ENCODE measurements at places on chromosomes 11 and 22.
A peak's percentile ranks its signal among the peaks of the same experiment; 100 is the strongest.

DNA sequence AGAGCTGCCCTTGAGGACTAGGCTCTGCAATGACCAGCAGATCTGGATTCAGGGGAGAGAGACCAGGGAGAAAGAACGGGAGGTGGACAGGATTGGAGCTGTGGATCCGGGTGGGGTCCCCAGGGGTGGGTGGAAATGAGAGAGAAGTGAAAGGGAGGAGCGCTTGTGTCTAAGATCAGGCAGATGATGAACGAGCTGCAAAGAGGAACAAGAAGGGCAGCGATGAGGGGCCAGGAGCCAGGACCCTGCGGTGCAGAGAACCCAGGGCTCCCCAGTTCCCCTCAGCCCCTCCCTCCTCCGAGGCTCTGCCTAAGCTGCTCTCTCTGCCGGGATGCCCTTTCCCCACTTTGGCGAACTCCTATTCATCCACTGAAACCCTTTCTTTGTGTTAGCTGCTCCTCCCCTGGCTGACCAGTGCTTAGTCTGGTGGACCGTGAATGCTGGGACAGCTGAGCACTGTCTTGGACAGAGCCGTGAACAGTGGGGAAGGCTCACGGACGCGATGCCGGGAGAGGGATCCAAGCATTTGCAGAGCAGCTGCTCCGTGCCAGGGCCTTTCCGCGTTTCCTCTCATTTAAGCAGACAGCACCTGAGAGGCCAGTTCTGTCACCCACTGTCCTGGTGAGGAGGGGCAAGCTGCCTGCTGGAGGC is 35.9 kb downstream of the SHISAL1 start:
- DNase-seq = no peak

GRCh38 chr11:68996376-68997123 is 15.8 kb upstream of the MRGPRD start:
- no peak for DNase-seq

- DNase-seq = no peak
Measured at GRCh38 chr22:29093501-29094300, 20.9 kb downstream of the KREMEN1 start.

GRCh38 chr11:75845324-75845723 is 30.3 kb downstream of the UVRAG start:
- no peak for DNase-seq

DNA sequence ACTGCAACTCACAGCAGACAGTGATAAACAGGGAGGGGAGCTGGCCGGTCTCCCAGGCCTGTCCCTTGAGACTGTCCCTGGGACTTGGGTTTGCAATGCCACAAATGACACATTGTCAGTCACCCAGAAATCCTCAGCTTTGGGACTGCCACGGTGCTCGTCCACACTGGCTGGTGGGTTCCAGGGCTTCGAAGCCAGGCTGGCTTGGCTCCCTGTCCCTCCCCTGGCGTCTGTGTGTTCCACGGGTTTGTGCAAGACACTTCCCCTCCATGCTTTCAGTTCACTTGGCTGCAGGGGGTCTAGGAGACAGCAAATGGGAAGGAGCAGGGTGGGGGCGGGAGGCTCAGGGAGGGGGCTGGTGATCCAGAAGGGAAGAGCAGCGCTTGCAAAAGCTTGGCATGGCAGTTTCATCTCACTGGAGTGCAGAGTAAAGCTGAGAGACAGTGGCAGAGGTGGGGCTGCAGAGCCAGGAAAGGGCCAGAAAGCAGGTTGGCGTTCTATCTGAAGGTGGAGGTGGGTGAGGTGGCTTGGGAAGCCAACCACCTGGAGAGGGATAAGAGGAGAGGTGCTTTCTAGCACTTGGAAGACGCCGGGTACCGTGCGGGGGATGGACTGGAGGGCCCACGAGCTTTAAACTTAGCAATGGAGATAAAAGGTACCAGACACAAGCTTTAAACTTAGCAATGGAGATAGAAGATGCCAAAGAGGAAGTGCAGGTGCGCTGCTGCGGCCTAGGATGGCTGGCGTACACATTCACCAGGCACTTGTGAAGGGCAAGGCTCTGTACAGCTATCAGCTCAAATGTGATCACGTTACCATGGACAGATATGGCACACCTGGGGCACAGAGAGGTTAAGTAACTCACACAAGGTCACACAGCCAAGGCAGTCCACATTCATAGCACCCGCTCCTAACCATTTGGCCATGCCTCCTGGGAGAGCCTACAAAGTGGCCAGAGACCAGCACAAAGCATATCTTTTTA is 86.4 kb upstream of the SHISAL1 start:
- no peak for DNase-seq

DNA sequence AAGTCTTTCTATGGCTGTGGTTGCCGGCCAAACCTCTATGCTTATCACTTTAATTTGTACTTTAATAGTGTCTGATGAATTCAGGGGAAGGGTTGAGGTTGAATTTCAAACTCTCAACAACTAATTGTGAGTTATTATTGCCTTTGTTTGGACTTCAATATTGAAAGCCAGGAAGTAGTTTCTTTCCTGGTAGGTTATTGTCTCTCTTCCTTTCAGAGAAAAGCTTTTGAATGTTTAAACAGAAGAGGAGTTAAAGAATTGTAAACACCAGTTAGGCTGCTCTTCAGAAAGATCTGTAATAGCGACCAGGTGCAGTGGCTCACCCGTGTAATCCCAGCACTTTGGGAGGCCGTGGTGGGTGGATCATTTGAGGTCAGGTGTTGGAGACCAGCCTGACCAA is 22.2 kb downstream of the NNMT start:
- no peak for DNase-seq

DNA sequence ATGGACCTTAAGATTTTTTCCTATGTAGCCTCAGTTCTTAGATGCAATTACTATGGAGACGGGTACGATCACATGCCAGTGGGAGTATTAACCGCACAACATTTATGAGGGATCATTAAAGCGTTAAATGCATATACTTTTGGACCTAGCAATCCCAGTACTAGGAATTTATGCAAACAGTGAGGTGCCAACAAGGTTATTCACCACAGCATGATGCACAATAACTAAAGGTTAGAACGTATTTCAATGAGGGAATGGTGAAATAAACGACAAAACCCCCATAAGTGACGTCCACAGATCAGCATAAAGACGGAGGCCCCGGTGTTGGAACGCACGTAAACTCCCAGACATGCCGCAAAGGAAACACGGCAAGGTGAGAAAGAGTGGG is 539 bp downstream of the SIRT3 start:
- DNase-seq = peak; percentile 25

GRCh38 chr11:115065830-115066664 is 387.7 kb downstream of the NXPE2 start:
- DNase-seq = no peak

DNA sequence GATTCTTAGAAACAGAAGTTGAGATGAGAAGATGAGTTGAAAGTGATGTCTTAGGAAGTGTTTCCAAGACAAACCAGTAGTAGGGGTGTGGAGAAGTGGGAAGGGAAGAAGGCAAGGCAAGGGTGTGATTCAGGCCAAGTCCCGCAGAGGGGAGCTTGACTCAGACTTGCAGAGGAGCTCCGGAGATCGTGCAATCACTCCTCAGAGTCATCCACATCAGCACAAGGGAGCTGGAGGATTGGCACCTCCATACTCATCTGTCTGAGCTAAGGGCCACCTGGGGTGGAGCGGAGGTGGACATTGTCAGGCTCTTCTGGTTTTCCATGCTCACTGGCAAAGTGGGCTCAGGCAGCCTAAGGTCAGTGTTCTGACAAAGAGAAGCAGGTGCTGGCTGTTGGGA is 44.4 kb downstream of the CHRDL2 start:
- DNase-seq = peak; percentile 56

Data from RKO (cell line).